ENCODE measurements at places on chromosomes 5 and 9.

- no peak for DNase-seq
Measured at GRCh38 chr5:56307714-56308333, 74.7 kb upstream of the ANKRD55 start.

GRCh38 chr9:107239474-107239873 lies 43.6 kb upstream of the RAD23B start:
- DNase-seq, result no peak

GRCh38 chr5:79330071-79330470 lies 94.1 kb downstream of the JMY start:
- no peak for DNase-seq

DNA sequence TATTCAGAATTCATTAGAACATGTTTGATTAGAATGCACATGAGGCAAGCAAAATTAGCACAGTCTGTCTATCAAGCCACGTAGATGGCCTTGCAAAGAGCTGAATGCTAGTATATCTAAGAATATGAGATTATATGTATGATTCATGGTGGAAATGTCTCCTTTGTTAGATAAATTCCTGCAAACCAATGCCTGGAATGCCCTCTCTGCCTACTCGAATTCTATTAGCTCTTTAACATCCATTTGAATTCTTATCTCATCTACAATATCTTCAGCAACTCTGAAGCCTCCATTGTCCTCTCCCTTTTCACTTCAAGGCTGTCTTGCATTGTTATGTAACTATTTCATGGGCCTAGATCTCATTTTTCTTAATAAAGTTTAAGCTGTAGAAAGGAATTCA lies 205.5 kb downstream of the TMC1 start:
- no peak for DNase-seq

DNA sequence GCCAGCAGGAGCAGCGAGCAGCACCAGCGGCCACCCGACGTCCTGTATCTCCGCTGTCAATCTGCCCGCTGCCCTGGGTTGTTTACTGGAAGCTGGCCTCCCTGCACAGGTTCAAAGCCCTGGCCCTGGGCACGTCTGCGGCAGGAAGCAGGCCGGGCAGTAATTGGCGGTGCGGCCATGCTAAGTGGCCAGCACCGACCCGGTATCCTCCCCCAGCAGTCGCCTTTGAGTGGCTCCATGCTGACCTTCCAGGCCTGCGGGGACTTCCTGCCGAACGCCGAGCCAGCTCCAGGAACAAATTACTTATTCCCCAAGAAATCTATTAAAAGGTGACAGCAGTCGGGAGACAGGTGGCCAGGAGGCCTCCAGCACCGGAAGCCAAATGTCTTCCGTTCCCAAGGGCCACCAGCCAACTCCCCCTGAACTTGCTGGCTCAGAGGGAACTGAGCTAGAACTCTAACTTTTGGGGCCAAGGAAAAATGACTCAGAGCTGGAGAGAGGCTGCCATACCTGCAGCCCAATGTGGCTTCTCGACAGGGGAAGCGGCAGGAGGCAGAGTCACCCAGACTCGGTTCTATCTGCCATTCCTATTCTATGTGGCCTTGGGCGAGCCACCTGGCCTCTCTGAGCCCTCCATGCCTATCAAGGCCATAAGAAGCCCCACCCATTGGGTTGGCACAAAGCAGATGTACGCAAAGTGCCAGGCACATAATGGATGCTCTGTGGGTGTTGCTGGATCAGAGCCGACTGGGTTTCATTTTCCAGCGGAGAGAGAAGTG lies 13.7 kb upstream of the PSMB7 start:
- DNase-seq, result no peak

Measured in iPS DF 6.9 (cell line).